Peyer's patch (tissue), 4 donors: ENCODE measurements at places on chromosomes 3 and 15. TPM values are rescaled to one million over a fixed set of nuclear protein-coding genes. Genes with fewer than 3 reads are reported as not detected.

Gene CYP1A1
- total RNA-seq, result 0.70 TPM

Gene ECT2
- 9.8 TPM for total RNA-seq

Gene DNAH12
- 0.13 TPM for total RNA-seq

Gene ACVR2B
- total RNA-seq, result 6.6 TPM

- no peaks in the 10 kb centered on the region for H3K27me3 ChIP-seq
- H3K4me1 ChIP-seq, result no peaks in the 10 kb centered on the region
- peak; percentile 54 for DNase-seq
- peak overlapping the region; percentile 95 for H3K4me3 ChIP-seq
- no peaks in the 10 kb centered on the region for H3K36me3 ChIP-seq
Observed at GRCh38 chr3:107525644-107526305, 3.0 kb downstream of the BBX start.

DNA sequence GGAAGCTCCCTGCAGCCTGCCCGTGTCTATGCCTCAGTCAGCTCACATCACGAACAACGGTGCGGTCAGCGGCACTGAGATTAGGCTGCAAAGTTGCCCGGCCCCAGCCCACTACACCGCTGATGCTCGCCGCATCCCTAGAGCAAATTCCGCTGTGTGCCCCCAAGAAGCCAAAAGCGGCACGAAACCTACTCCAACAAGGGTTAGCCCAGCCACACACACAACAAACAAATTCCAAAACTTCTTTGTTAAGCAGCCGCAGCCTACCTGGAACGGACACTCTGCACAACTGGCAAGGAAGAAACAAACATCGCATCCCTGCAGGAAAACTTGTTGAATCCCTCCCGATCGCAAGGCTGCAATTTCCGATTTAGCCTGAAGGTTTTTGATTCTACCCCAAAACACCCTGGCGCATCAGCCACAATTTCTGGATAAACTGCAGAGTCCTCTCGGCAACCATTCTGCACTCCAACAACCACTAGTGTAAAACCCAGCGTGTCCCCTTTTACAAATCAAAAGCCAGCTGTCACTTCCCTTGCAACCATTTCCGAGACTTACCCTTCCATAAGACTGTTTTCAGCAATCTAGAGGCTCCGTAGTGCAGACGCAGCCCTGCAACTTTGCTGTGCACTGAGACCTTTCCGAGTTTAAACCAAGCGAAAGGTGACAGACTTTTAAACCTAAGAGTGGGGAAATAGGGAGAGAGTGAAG, 449 bp downstream of the ROBO1 start:
- H3K36me3 ChIP-seq, result no peaks in the 10 kb centered on the region
- H3K27ac ChIP-seq, result no peak overlapping the region
- H3K4me3 ChIP-seq, result no peak overlapping the region
- DNase-seq, result no peak

GRCh38 chr15:76974456-76975036, 20.4 kb upstream of the PSTPIP1 start:
- no peak overlapping the region for H3K4me3 ChIP-seq
- no peak overlapping the region for H3K27ac ChIP-seq
- DNase-seq, result no peak
- no peaks in the 10 kb centered on the region for H3K27me3 ChIP-seq

- no peaks in the 10 kb centered on the region for H3K27me3 ChIP-seq
- H3K27ac ChIP-seq, result no peak overlapping the region
- no peaks in the 10 kb centered on the region for H3K36me3 ChIP-seq
- H3K4me1 ChIP-seq, result peaks cover 5% of the 10 kb centered on the region
- H3K4me3 ChIP-seq, result no peak overlapping the region
Observed at GRCh38 chr3:52147804-52148203, 6.4 kb downstream of the POC1A start.

DNA sequence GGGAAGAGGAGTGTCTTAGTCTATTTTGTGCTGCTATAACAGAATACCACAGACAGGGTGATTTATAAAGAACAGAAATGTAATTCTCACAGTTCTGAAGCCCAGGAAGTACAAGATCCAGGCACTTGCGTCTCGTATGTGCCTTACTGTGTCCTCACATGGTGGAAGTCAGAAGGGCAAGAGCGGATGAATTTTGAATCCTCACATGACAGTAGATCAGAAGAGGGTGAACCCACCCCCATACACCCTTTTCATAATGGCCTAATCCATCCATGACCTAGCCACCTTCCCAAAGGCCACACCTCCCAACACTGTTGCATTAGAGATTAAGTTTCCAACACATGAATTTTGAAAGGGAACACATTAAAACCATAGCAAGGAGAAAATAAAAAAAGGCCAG, 18.7 kb upstream of the ANXA2 start:
- no peak for DNase-seq
- H3K4me1 ChIP-seq, result no peaks in the 10 kb centered on the region
- no peaks in the 10 kb centered on the region for H3K36me3 ChIP-seq
- no peak overlapping the region for H3K4me3 ChIP-seq
- no peak overlapping the region for H3K27ac ChIP-seq
- H3K27me3 ChIP-seq, result no peaks in the 10 kb centered on the region

- no peaks in the 10 kb centered on the region for H3K27me3 ChIP-seq
- no peak overlapping the region for H3K4me3 ChIP-seq
- no peaks in the 10 kb centered on the region for H3K4me1 ChIP-seq
- no peak overlapping the region for H3K27ac ChIP-seq
- no peaks in the 10 kb centered on the region for H3K36me3 ChIP-seq
- no peak for DNase-seq
Observed at GRCh38 chr3:83093222-83093572, 1331.8 kb upstream of the GBE1 start.

- no peak overlapping the region for H3K4me3 ChIP-seq
- no peaks in the 10 kb centered on the region for H3K36me3 ChIP-seq
- no peaks in the 10 kb centered on the region for H3K4me1 ChIP-seq
- H3K27me3 ChIP-seq, result no peaks in the 10 kb centered on the region
- no peak for DNase-seq
- no peak overlapping the region for H3K27ac ChIP-seq
Observed at GRCh38 chr15:58269455-58270414, 131.6 kb downstream of the AQP9 start.
